ENCODE measurements at places on chromosomes 1 and 21. TPM values are rescaled to one million over a fixed set of nuclear protein-coding genes. Genes with fewer than 3 reads are reported as not detected.

Gene CACNA1E
- polyA plus RNA-seq, result not detected

Gene TPTE
- polyA plus RNA-seq, result not detected

Gene SPAG17
- 0.09 TPM for polyA plus RNA-seq

Gene CFHR2
- not detected for polyA plus RNA-seq

Gene CRP
- polyA plus RNA-seq, result not detected

Gene TNNI3K
- polyA plus RNA-seq, result 0.42 TPM

Gene HES3
- polyA plus RNA-seq, result not detected

Gene SYNJ1
- polyA plus RNA-seq, result 5.0 TPM

Gene CHI3L1
- polyA plus RNA-seq, result 0.10 TPM
